ENCODE measurements at places on chromosomes 1 and 21.
A peak's percentile ranks its signal among the peaks of the same experiment; 100 is the strongest.

DNA sequence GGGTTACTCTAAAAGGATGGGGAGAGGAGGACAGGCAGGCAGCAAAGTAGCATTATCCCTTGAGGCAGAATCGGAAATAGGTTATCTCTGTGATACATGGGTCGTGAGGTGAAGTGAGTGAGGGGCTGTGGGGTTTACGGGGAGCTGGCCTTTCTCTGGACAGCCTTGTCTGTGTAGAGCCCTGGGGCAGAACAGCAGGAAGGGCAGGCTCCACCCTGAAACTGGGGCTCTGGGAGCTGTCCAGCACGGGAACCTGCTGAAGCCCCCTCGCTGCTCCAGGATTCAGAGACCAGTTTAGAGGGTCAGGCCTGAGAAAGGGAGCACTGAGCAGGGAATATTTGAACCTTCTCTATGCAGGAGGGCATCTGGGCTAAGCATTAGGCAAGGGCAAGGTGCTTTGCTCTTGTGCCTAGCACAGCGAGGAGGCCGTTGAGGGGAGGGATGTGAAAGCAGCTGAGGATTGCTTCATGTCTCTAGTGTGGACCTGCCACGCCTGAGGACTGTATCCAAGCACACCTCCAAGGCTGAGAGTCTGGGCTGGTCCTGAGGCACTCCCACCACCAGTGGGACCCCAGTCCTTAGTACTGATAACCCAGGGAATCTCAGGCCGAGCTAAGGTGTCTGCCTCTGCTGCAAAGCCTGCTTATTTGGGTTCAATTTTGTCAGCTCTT, 55.8 kb downstream of the NAV1 start:
- DNase-seq = no peak

DNA sequence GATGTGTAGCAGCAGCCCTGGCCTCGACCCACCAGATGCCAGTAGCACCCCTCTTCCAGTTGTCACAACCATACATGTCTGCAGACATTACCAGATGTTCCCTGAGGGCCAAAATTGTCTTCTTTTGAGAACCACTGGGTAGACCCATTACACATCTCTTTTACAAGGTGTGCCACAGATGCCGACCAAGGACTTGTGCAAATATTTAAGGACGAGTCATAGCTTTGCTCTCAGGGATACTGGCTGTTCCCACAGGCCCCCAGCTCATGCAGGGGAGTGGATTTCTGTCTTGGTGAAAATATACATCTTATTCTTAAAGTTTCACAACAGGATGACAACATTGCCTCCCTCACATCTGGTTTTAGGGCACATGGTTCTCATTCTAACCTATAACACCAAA, 59.4 kb upstream of the ZBTB18 start:
- no peak for DNase-seq

- DNase-seq = no peak
These were observed 26.5 kb downstream of the LRRN2 start for GRCh38 chr1:204659056-204659455.

- DNase-seq = peak; percentile 78
These were observed at the start of gene MEGF6 for GRCh38 chr1:3611170-3612019. MEGF6 (minus strand) TSS chr1:3611508; CDS start chr1:3611268, 240 bp downstream.

DNA sequence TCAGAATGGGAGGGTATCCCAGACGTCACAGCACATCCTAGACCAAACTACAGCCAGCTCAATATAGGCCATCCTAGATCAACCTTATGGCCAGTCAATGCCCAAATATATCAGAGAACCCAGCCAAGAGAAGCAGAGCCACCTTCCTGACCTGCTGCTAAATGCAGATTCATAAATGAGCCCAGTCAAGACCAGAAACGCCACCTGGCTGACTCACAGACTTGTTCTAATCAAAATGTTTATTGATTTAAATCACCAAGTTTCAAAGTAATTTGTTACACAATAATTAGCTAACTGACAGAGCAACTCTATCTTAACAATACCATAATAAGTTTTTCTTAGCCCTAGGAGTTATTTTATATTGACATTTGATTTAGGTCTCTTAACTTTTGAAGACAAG, 28.6 kb downstream of the ZNF644 start:
- no peak for DNase-seq

DNA sequence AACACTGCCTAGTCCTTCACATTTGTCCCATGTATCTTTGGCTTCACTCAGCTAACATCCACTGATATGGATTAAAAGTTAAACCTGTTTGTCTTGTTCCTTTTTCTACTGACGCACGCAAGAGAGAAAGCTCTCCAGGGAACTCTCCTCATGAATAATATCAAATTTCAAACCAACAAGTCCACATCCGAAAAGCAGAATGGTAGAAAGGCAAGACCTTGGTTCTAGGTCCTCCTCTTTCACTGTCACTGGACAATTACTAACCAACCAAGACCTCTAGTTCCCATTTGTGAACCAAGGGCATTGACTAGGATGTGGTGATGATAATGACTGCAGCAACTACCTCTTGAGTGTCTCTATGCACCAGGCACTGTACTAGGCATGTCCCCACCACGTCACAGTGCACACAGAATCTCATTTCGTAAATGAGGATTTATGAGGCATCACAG, 8.4 kb downstream of the PLPP3 start:
- no peak for DNase-seq

DNA sequence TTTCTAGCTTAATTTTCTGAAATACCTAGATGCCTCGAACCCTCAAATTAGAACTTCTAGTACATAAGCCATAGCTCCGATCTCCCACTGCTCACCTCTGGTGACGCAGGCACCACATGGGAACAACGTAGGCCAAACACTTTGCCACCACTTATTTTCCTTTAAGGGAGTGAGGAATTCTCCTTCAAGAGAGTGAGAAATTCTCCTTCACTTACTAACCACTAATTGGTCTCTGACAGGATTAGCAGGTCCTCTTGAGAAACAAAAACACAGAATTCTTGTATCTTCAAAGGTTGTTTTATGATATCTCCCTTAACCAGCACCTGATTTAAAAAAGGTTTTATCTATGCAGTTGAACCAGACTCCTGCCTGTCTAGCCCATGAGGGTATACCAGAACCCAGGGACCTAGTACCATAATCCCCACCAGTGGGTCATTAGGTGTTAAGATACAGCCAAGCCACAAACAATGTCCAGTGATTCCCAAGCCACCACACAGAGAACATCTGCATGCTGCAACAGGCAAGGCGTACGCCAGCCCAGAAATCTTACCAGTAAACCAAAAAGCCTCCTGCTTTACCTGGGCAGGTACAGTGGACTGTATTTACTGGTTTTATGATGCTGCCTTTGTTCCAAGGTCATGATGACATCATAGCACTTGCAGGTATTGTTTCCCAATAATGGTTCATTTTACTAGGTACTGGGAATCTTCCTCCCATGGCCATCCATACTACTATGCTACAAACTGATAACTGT, 20.3 kb upstream of the CXADR start:
- DNase-seq = no peak

DNA sequence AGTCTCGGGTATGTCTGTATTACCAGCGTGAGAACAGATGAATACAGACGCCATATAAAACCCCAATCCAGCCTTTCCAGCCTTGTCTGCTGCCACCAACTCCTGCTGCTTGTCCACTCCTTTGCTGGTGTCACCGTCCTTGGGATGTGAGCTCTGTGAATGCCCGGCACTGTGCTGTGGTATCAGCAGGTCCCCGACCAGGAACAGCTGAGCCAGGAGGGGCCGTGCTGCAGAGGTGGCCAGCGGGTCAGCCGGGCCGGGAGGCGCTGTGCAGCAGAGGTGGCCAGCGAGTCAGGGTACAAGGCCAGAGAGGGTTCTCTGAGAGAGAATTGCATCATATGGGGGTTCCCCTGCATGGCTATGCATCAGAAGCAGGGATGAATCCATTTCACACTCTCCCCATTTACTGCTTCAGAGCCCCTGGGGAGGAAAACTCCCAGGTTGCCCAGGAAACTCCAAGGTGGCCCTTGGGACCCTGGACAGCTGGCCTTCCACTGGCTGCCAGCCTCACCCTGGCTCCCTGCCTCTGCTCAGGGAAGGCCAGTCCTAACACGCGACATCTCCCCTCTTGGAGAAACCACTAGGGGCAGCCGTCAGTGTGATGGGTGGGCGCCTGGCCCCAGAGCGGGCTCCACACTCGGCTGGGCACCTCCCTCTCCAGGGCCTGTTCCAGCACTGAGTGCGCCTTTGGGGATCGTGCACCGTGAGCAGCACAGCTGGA, 122.4 kb upstream of the COL6A1 start:
- no peak for DNase-seq

DNA sequence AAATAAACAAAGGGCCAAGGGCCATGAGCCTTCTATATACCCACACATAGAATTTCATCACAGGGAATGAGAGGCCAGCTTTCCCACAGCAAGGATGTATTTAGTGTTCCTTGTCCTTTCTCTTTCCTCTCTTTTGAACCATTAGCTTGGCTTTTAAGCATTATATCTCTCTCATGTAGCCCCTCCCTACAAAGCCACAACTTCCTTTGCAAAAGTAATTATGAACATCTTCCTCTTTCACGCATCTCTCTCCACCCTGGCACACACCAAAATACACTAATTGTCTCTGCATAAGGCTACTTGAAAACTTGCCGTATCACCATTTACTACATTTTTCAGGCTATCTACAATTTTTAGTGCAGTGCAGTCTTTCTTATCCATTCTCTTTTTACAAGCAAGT, 1.9 kb upstream of the AK5 start:
- DNase-seq = no peak

DNA sequence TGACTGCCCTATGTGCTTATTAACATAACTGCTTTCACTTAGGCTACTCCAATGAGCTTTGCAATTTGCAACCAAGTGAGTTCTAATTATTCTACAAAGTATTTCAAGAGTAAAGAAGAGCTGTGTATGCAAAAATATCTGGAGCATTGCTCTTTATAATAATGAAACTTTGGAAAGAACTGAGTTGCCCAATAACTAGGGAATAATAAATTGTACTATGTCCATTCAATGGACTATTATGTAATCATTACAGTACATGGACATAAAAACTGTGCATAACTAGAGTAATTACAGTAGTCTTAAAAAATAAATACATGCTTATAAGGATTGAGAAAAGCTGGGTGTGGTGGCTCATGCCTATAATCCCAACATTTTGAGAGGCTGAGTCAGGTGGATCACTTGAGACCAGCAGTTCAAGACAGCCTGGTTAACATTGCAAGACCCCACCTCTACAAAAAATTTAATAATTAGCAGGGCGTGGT, 70.3 kb upstream of the JAK1 start:
- no peak for DNase-seq

DNA sequence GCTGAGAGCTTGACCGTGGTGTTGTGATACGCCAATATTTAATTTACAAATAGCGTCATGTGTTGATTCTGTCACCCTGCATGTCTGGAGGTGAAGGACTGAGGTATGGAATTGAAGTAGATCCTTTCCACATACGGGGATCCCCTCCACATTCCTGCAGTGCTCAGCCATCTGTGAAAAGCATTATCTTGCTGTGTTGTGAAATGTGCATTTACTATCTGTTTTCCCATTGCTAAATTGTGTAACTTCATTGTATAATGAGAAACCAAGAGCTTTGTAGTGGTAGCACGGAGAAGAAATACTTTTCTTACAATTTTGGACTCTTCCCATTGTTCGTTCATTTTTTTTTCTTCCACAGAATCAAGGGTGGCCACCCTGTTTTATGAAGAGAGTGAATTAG, 577.3 kb upstream of the ZP4 start:
- DNase-seq = no peak

- no peak for DNase-seq
These were observed 3.2 kb upstream of the KLHDC8A start for GRCh38 chr1:205359771-205360565.

DNA sequence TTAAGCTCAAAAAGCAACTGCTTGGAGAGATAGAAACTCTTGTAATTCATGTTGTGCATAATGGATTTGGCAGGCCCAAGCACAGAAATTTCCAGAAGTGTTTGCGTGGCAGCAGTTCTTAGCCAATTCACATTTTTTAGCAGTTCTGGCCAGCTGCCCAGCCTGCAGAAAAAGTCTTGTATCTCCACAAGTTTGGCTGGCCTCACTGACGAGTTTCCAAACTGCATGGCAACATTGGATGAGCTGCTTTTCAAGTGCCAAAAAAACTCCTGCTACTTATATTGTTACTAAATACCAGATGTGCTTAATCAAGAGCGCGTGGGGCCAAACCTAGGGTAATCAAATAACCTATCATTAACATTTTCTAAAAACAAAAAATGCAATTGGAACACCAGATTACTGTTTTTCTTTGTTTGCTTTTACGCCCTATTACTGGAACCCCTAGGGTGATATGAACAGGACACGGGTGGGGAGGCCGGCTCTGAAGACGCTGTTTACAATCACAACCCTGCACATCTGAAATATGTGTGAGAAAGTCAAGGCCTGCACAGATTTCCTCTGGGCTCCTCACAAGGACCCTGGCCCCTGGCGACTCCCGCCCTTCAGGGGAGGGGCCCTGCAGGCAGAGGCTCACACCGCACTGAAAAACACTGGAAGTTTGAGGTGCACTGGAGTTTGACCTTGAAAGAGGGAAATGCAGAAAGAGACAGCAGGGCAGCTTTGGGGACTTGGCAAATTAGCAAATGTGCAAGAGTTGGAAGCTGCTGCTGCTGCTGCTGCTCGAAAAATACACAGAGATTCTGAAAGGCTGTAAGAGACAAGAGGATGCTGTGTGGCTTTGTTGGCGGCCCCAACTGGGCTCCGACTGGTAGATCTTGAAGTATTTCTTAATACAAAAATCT, 55.2 kb upstream of the TARBP1 start:
- DNase-seq = no peak

DNA sequence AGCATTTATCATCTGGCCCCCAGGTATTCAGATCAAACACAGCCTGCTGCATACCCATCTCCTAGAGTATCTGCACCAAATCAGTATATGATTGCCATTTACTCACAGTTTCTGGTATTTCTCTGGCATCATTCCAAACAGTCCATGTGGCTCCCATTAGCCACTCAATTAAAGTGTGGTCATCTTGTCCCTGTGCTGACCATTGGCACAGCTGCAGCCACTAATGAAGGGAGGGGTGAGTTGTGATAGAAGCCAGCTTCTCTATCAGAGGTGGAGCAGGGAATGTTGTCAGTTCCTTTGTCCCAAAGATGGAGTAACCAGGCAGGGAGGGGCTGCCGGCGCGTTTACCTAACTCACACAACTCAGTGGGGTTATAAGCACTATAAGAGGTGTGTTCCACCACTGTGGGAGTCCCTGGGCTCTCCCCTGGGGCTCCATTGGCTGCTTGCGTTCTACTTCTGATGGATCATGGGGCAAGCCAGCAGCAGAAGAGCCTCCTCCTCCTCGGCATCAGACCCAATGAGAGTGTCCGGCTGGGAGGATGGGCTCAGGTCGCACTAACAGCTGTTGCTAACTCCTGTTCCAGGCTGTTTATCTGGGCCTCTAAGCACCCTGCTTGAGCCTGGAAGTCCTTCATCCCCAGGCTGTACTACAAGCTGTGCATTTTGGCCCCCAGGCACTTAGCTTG, 108.6 kb downstream of the GDAP2 start:
- DNase-seq = no peak

GRCh38 chr1:25697435-25698217, 81.0 kb downstream of the MAN1C1 start:
- no peak for DNase-seq

GRCh38 chr1:177983077-177983476, 13.2 kb upstream of the SEC16B start:
- DNase-seq = no peak

GRCh38 chr21:41369105-41369919, 7.5 kb downstream of the MX2 start:
- DNase-seq = no peak

GRCh38 chr1:17439250-17440073, at the start of gene RCC2:
RCC2 (minus strand) TSS chr1:17439677; CDS start chr1:17438514, 1,163 bp downstream.
- DNase-seq = peak; percentile 89

All from SW480 (cell line).